Jurkat, Clone E6-1 (cell line): ENCODE measurements at places on chromosomes 2 and 18.

DNA sequence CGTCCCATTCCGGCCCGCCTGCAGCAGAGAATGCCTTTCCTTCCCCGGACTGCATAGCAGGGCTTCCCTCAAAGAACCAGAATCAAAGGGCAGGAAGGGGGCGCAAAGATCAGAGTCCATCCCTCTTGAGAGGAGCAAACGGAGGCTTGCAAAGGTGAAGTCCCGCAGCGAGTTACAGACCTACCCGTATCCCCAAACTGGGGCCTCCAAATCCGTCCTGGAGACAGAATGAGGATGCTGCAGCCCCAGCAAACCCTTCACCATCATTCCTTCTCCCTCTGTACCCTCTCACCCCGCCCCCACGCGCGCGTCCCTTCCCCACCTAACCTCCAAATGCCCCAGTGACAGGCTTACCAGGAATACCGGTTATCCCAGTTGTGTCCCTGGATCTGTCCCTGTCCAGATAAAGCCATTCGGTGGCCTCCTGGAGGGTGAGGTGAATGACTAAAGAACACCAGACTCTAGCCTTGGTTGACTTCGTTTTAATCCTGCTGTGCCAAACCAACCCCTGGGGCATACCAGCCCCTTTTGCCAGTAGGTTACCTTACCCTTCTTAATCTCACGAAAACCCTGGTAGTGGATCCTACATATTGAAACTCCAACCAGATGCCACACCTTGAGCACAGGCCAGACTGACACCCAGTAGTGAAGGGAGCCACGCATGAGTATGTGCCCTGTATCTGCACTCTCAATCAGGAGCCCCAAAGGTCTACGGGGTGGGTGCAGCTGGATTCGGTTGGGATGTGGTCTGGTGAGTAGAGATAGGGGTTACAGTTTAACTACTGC is 961 bp upstream of the SLC40A1 start:
- DNase-seq, result peak; percentile 78

GRCh38 chr2:217913436-217913835 is 89.4 kb downstream of the TNS1 start:
- DNase-seq, result no peak

DNA sequence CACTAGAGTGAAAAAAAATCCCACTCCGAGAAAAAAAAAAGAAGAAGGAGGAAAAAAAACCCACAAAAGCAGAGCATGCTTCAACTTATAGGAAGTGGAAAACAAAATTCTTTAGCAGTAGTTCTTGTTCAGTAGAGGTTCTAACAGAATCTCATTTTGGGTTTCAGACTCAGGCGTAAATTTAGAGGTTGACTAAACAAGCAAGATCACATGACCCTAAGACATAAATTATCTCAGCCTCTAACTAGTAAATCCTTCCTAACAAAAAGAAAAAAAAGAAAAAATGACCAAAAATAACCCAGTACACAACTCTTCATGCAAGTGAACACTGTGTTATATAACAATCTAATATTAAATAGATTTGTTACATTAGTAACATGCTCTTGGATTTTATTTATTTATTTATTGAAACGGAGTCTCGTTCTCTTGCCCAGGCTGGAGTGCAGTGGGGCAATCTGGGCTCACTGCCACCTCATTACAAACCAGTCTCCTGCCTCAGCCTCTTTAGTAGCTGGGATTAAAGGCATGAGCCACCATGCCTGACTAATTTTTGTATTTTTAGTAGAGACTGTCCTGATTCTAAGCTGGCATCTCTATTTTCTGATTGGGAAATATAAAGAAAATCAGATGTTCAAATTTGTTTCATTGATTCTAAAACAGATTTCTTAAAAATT is 35.4 kb downstream of the PPP4R3B start:
- DNase-seq, result no peak

GRCh38 chr2:217040099-217040498 is 180.2 kb upstream of the TNP1 start:
- DNase-seq, result no peak

- no peak for DNase-seq
Measured at GRCh38 chr18:10153924-10154752, 240.3 kb downstream of the VAPA start.

DNA sequence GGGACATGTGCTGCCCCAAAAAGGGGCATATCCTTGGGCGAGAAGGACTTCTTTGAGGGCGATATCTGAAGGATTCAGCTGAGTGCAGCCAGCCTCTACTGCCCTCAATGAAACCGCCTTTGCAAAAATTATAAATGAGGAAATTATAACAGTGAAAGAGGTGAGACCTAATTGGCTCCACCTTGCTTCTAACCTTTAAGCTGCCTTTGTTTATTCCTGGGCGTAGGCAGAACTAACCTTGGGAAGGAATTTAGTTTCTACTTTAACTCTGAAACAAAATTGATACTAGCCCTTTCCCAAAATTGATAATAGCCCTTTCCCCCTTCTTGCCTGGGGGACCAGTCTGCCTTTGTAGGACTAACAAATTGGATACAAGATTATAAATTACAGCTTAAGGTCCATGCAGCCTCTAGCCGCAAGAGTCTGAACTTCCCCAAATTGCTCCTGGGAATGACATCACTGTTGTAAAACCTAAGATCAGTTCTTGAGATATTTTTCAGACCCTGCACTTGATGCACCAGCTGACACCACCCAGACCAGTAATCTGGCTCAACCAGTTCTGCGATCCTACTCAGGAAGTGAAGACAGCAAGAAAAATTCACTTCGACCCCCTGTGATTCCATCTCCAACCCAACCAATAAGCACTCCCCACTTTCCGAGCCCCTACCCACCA is 36.0 kb upstream of the ASAP2 start:
- no peak for DNase-seq

- DNase-seq, result no peak
Measured at GRCh38 chr2:19579461-19579860, 221.0 kb upstream of the OSR1 start.

GRCh38 chr18:49096021-49096420 is 145.3 kb upstream of the SMAD7 start:
- no peak for DNase-seq

DNA sequence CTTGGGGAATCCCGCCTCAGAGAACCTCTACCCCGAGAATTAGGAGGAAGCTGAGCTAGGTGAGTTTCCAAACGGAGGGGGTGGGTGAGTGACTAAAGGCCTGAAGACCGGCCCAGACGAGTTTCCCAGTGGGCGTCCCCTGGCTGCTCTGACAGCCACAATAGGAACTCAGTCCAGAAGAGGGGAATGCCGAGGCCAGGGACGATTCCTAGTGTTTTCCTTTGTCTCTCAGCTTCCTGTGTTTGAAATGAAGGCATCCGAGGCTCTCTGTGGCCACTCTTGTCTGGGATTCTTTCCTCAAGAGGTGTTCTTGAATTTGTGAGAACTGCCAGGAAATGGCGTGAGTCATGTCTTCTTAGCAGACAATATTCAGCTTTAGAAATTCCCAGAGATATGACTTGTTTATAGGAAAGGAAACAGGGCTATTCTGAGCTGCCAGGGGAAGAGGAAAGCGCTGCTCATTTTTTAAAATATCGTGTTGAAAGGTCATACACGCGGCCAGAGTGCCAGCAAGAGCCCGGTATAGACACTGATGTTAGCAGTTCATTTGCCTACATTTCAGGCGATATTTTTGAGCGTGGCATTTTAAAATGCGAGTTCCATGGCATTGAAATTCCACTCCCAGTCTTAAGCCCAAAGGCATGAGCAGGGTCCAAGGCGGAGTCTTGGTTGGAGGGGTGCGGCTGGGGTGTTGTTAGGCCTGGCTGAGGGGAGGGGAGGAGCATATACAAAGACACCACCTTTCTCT is 169.1 kb upstream of the KLF7 start:
- no peak for DNase-seq

- DNase-seq, result no peak
Measured at GRCh38 chr2:239015901-239016675, 168.2 kb downstream of the TWIST2 start.

- DNase-seq, result no peak
Measured at GRCh38 chr2:30155889-30156658, 9.3 kb downstream of the YPEL5 start.

GRCh38 chr2:26650713-26651469 is 9.7 kb upstream of the CIB4 start:
- no peak for DNase-seq

GRCh38 chr2:233837694-233838229 is 16.6 kb downstream of the HJURP start:
- DNase-seq, result no peak

DNA sequence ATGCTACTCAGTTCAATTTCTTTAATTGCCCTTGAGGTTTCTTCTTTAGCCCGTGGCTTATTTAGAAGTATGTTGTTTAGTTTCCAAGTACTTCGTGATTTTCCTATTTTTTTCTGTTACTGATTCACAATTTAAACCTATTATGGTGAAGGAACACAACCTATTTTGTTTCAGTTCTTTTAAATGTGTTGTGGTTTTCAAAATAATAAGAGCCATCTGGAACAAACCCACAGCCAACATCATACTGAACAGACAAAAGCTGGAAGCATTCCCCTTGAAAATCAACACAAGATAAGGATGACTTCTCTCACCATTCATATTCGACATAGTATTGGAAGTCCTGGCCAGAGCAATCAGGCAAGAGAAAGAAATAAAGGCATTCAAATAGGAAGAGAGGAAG is 155.2 kb downstream of the GALNT1 start:
- no peak for DNase-seq

DNA sequence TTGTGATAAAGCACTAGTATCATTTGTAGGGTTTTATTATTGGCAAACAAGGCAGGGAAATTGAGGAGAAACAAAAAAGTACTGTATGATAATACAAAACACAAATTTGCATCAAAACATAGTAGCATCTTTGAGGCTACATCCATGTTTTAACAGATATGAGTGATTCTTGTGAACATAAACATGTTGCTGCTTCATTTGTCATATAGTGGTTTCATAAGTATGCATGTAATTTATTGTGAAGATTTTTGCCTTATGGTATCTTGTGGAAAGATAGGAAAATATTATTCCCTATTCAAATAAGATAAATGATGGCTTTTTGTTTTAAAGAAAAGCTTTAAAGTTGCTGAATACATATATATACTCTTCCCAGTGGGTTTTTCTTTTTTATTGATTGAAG is 60.3 kb downstream of the VRK2 start:
- no peak for DNase-seq

GRCh38 chr18:37986665-37987064 is 421.1 kb upstream of the CELF4 start:
- DNase-seq, result no peak

- no peak for DNase-seq
Measured at GRCh38 chr2:41042343-41042742, 590.5 kb upstream of the SLC8A1 start.

GRCh38 chr2:187505065-187505672 is 49.1 kb downstream of the TFPI start:
- DNase-seq, result no peak

GRCh38 chr2:85216927-85217326 is 83.7 kb downstream of the TCF7L1 start:
- peak; percentile 37 for DNase-seq

- DNase-seq, result no peak
Measured at GRCh38 chr18:58355243-58355642, 273.6 kb downstream of the ALPK2 start.

DNA sequence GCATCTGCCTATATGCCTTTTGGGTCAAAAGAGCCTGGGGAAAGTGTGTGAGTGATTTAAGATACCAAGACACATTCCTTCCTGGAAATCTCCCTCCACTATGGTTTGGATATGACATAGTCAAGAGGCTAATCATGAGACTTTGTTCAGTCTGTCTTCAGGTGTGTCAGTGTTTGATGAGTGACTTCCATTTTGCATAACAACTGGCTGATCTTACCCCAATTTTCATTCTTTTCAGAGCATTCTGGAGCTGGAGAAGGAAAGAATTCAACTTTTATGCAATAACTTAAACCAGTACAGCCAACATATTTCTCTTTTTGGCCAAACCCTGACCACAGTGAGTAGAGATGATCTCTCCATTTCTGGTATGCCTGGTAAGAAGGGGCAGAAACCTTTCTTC is 39.4 kb downstream of the SPC25 start:
- no peak for DNase-seq

DNA sequence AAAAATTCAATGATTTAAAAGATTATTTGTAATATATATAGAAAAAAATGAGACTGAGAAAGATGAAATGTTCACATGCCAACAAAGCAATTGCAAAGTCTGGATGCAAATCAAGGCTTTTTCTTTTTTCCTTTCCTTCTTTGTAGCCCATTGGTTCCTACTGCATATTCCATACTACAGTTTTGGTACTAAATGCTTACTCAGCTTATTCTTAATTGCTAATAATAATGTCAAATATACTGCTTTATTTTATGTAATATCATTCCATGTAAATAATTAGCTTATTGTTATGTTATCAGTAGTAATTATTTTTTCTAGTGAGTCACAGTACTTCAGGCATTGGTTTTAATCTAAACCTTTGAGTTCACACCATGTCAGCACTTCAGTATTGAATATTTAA is 407.4 kb upstream of the LRRTM1 start:
- DNase-seq, result no peak

DNA sequence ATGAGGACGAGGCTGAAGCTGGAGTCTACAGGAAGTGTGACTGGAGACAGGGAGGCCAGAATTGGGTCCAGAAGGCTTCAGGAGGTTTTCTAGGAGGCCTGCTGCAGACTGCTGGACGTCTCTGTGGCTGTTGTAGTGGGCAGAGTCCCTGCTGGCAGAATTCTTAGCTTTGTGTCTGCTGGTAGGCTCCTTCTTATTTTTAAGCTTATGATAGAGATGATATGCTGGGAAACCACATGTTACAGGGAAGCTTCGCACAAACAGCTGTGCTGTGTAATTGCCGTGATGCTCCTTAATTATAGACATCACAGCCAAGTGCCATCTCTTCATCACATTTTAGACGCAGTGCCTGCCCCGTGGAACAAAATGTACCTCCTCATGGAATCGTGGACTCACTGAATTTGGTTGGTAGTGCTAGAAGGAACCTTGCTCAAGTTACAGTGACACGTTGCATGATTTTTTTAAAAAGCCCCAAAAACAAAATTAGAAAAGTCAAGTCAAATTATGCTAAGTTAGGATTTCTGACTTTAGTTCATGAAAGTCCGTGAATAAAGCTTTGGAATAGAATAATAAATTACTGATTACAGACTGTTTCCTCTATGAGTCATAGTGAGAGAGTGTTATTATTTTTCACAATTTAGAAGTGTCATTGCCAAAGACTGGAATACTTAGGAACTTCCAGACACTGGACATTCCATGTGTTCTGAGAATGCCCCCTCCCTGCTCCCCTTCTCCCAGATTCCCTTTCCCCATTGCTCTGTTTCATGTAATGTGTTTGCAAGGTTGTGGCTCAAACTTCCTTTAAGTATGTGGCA is 144.1 kb downstream of the FHOD3 start:
- DNase-seq, result no peak

GRCh38 chr2:190755772-190756415 is 107.0 kb downstream of the NAB1 start:
- DNase-seq, result no peak

- DNase-seq, result no peak
Measured at GRCh38 chr2:7683196-7683595, 766.0 kb downstream of the RNF144A start.

GRCh38 chr2:239120664-239121063 is 272.8 kb downstream of the TWIST2 start:
- no peak for DNase-seq

DNA sequence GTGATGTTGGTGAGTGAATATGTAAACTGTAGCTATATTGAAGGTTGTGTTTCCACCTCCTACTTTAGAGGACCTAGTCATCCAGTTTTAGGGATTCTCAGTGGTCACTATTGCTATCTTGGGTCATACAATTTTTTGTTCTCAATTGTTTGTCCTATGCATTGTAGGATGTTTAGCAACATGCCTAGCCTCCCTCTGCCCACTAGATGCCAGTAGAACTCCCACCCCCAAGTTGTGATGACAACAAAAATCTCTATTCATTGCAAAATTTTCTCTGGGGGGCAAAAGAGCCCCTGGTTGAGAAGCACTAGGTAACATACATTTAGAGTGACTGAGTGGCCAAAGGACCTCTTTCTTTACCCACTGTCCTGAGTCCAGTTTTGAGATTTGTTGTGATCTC is 87.3 kb downstream of the LRRTM4 start:
- DNase-seq, result no peak
